ENCODE measurements at places on chromosomes 12 and 14.
A peak's percentile ranks its signal among the peaks of the same experiment; 100 is the strongest.

DNA sequence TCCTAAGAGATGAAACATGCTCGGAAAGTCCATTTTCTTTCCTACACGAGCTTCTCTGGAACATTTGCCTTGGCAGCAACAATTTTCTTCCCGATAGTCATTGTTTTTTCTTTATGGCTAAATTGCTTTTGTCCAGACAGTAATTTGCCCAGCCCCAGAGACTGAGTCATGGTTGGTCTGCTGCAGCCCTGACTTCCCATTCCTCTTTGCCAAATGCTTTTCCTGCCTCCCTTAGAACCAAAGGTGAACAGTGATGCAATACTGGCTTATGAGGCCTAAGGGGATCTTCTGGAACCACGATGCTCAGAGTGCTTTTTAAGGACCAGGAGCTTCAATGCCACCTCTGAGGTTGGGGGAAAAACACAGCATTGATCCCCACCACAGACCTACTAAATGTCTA lies 1599.6 kb upstream of the TMEM132C start:
- no peak for DNase-seq

GRCh38 chr14:65424531-65424930 lies 12.0 kb downstream of the FUT8 start:
- DNase-seq, result no peak

DNA sequence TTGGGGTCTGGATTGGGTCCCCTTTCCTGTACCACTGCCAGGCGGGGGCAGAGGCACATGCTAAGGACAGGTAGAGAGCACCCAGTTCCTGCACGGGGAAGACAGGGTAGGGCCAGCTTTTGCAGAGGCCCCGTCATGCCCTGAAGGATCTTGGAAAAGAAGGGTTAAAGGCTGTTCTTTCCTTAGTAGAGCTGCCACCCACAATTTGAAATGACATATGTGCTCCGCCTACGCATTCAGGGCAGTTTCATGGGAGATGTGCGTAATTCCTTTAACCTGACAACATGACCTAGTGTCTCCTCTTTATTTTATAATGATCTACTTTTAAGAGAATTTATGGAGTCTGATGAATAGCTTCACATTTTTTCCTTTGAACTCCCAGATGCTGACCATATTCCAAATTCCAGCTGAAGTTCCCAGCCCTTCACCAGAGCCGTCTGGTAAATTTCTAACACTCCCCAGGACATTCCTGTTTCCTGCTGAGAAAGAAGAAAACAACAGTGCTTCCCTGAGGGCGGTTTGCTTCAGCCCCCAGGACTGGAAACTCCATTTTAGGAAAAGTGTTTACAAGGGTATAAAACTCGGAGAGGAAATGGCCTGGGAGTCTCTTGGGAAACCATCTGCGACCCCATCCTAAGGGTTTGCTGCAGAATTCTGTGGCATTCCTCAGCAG lies 58.9 kb upstream of the PLEKHG3 start:
- no peak for DNase-seq

GRCh38 chr12:117684471-117684870 lies 284.3 kb downstream of the KSR2 start:
- no peak for DNase-seq

GRCh38 chr12:115835445-115835844 lies 442.0 kb downstream of the MED13L start:
- DNase-seq, result no peak

DNA sequence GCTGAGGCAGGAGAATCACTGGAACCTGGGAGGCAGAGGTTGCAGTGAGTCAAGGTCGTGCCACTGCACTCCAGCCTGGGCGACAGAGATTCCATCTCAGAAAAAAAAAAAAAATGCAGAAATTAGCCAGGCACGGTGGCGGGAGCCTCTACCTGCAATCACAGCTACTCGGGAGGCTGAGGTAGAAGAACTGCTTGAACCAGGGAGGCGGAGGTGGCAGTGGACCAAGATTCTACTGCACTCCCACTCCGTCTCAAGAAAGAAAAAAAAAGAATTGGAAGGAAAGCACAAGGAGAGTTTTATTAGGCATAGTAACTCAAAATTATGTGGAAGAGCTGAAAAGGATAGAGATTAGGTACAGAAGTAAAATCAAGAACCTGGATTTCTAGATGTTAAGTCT lies 20.8 kb upstream of the AMHR2 start:
- no peak for DNase-seq

DNA sequence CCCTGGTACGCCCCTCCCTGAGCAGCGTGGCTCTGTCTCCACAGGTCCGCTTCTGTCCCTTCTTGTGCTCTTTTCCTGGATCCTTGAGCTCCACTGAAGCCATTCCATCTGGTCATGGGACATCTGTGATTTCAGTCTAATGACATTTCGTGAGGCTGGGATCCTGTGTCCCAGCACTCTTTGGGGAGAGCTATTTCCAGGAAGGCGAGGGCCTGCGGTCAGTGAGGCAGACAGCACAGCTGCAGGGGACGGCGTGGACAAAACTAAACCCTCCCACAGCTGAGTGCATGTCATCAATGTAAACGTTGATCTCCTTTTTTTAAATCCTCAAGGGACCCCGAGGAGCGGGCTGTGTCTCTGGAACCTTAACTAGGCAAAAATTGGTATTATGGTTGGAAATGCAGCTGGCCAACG lies 127.7 kb downstream of the DACT1 start:
- no peak for DNase-seq

GRCh38 chr14:68208218-68208617 lies 388.6 kb downstream of the RAD51B start:
- no peak for DNase-seq

GRCh38 chr14:103436533-103436932 lies 51.3 kb downstream of the MARK3 start:
- no peak for DNase-seq

GRCh38 chr14:34699873-34700621 lies 14.3 kb downstream of the CFL2 start:
- DNase-seq, result no peak

- no peak for DNase-seq
These were observed 58.2 kb downstream of the DHRS2 start for GRCh38 chr14:23694085-23694948.

DNA sequence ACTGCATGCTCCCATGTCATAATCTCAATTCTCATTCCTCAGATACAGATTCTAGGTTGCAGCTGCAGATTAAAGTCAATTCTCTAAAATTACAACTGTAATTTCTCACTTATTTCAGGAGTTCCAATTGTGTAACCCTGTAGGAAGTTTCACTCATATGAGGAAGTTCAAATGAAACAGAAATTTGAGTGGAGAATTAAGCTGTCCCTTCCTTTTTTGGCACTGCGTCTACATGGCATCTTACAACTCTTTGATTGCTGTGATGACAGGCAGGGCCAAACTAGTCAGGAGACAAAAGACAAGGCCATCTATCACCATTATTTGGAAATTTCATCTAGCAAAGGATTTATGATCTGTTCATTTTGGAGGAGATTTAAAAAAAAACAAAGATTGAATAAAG lies 13.3 kb upstream of the GRIP1 start:
- no peak for DNase-seq

- no peak for DNase-seq
These were observed 52.9 kb downstream of the PHLDA1 start for GRCh38 chr12:75978677-75979076.

DNA sequence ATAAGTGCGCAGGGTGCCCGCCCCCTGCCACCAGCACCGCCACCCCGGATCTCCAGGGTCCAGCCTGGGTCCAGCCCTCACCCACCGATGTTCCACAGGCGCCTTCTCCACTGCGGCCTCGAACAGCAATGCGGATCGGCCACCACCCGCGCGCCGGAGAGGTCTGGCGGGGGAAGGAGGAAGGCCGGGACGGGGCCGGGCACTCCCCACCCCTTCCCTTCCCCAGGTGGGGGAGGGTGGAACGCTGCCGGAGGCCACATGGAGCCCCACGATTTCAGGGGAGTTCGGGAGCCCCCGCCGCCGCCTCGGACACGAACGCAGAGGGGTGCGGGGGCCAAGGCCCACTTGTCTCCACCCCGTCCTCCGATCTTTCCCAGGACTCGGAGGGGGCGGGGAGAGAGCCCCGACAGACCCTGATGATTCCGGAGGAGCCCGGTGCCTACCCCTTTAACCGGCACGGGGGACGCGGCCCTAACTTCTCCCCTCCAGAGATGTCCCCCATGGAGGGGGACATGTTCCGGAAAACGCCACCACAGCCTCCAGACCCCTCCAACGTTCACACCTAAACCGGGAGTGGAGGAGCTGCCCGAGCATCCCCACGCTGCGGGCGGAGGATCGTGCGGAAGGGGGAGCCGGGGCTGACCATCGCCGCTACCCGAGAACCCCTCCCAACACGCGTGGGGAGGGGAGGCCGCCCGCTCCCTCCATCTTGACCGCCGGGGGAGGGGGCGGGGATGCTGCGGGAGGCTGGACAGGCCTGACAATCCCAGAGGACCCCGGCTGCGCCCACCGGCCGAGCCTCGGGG lies 1.1 kb downstream of the ATXN2 start:
- peak; percentile 41 for DNase-seq
